Cortex of kidney (tissue), 1 donor: ENCODE measurements at places on chromosomes 2 and 18.

GRCh38 chr2:19800796-19801195 is 101.0 kb downstream of the TTC32 start:
- DNase-seq = no peak

- DNase-seq = no peak
Observed at GRCh38 chr2:96616535-96616934, 21.6 kb downstream of the KANSL3 start.

DNA sequence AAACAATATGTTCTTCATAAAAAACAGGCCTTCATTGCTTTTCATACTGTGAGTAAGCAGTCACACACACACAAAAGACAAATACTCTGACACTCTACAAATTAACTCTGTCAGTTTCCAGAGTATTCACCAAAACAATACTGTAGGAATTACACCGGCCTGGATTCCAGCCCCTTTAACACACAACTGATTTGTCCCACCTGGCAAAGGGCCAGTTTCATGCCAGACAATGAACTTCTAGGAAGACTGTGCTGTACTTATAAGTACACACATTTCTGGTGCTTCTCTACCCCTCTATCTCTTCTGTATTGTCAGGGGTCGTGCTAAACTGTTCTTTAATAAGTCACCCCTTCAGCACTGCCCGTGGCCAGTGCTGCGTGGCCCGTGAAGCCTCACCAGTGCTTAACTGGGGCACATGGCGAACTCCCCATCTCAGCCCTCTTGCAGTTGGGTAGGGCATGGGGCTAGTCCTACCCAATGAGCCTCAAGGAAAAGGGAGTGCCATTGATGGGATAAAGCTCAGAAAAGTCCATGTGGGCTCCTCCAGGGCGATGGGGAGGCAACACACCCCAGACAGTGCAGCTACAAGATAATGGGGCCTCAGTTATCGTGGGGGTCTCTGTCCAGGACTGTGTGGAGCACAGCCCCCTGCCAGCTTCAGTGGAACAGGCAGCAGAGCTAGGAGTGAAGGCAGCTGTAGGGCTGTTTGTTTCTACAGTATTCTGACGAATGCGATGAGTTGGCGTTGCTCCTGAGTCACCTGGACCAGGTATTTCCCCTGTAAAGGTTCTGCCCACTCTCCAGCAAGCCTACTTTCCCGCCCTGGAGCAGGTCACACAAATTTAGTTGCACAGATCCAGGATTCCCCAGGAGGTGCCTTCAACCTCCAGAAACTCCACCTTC is 99.0 kb downstream of the SP3 start:
- no peak for DNase-seq

- DNase-seq = no peak
Observed at GRCh38 chr2:136375017-136375901, 257.3 kb upstream of the CXCR4 start.

GRCh38 chr18:63131106-63131958 is 188.2 kb downstream of the BCL2 start:
- no peak for DNase-seq

DNA sequence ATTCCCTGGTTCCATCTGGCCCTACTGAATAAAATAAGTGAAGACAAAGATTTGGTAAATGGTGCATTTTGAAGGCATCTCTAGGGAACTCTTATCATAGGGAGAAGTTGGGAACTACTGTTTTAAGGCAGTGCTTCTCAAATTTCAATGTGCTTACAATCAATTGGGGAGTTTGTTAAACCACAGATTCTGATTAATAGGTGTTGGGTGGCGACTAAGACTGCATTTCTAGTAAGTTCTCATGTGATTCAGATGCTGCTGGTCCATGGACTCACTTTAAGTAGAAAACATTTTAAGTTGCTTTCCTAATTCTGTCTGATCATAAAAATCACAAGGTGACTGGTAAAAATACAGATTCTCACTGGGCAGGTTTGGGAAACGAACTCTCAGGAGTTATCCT is 14.6 kb downstream of the FARSB start:
- DNase-seq = no peak

GRCh38 chr2:38279201-38279600 is 97.9 kb downstream of the ATL2 start:
- no peak for DNase-seq

- DNase-seq = no peak
Observed at GRCh38 chr18:29644276-29644675, 1398.3 kb downstream of the DSC3 start.

DNA sequence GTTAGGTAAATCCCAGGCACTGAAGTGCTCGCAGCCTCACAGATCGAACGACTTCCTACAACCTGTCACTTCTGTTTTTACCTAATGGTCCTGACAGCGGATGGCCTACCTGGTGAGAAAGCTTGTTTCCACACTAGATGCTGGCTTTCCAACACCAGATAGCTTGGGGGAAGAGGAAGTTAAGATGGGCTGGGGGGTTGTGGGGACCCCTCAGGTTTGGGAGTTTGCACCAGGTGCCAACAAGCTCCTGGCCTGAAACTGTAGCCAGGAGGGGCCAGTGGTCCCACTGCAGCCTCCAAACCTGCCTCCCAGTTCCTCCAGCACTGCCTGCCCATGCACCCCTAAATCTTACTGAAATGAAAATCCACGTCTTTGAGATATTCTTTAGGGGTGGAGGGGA is 3.9 kb downstream of the TMEM185B start:
- DNase-seq = no peak

DNA sequence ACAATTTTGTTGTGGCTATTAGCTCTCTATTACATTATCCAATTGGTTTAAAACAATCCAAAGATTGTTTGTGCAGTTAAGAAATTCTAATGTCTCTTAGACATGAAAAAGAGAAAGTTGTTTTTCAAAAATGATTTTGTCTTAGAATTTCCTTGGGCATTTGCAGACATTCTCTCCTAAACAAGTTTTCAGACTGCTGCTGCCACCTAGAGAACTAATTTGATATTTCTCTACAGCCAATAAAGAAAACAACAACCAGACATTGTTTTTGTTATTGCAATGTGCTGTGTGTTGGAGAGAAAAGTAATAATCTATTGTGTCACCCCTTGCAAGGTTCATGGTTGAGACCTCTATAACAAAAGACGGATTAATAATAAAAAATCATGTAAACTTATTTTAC is 119.0 kb upstream of the SYT4 start:
- DNase-seq = no peak

GRCh38 chr18:3982541-3982940 is 472.6 kb downstream of the DLGAP1 start:
- no peak for DNase-seq

GRCh38 chr2:164464376-164464775 is 156.9 kb downstream of the GRB14 start:
- DNase-seq = no peak

DNA sequence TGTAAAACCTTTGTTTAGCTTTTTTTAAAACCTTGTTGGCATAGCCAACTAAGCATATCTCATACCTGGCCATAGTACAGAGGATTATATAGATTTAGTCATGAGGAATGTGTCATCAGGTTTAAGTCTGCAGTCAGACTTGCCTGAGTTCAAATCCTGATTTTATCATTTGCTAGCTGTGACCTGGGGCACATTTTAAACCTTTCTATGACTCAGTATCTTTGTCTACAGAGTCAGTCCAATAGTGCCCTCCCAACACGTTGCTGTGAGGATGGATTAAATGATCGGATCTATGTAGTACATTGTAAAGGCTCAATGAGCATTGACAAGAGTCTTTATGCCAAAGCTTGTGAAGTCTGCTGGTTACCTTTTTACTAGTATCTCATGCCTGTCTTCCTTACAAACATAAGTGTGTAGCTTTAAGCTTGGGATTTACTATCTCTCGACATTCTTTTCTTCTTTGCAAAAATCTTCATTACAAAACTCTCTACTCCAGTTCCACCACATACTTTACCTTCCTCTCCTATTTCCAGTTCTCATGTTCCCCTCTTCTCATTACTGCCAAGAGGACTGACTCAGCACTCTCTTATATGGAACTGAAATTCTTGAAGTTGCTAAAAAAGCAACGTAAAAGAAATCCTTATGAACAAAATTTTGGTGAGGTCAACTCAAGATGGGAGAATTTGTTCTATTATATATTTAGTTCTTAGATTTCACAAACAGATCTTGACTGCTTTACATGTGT is 68.1 kb upstream of the RBMS1 start:
- DNase-seq = no peak

DNA sequence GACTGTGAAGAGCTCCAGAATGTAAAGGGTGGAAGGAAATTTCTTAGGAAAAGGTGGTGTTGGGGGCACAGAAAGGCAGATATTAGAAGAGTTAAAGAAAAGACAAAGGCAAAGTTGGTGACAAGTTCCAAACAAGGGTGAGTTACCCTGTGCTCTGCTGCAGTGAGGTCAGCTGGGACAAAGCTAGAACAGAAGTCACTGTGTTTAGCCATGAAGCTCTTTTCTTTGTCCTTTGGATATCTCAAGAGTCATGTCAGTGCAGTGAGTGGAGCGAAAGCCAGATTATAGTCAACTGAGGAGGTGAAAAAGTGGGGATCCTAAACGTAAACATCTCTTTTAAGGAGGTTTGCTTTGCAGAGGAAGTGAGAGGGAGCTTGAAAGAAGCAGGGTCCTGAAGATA is 187.8 kb upstream of the ALPP start:
- no peak for DNase-seq

GRCh38 chr2:73601780-73602179 is 40.4 kb downstream of the NAT8 start:
- no peak for DNase-seq

DNA sequence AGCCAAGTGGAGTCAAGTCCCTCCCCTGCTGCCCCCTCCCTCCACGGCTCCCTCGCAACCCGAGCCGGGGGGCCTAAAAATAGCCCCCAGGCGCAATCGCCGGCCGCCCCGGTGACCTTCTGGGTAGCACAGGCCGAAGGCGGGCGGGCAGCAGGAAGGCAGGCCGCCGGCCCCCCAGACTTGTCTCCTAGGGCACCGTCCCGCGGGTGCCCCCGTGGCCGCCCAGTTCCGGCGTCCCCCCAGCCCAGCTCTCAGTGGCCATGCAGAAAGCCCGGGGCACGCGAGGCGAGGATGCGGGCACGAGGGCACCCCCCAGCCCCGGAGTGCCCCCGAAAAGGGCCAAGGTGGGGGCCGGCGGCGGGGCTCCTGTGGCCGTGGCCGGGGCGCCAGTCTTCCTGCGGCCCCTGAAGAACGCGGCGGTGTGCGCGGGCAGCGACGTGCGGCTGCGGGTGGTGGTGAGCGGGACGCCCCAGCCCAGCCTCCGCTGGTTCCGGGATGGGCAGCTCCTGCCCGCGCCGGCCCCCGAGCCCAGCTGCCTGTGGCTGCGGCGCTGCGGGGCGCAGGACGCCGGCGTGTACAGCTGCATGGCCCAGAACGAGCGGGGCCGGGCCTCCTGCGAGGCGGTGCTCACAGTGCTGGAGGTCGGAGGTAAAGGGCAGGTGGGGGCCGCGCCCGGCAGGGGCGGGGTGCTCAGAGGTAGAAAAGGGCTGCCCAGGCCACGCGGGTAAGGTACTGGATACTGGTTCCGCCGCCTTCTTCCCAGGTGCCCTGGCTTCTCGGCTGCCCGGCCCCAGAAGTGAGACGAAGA is at the start of gene SPEG:
TSS of gene SPEG (plus strand) at position 126 of the 808 bp plus-strand sequence. CDS start at position 261, 135 bp downstream.
- DNase-seq = no peak

DNA sequence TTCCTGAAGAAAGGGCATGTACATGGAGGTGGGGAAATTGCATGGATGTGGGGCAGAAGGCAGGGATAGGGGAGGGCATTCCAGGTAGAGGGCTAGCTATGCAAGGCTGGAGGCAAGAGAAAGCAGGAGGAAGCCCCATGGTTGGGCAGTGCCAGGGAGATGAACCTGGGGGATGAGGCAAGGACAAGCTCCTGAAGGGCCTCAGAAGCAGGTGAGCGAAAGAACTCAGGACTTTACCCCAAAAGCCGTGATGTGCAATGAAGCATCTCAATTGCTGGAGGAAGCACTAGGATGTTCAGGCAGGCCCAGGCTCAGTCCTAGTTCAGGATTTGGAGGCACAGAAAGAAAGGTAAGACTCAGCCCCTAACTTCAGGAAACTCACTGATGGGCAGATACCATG is 117.0 kb upstream of the EPAS1 start:
- no peak for DNase-seq

DNA sequence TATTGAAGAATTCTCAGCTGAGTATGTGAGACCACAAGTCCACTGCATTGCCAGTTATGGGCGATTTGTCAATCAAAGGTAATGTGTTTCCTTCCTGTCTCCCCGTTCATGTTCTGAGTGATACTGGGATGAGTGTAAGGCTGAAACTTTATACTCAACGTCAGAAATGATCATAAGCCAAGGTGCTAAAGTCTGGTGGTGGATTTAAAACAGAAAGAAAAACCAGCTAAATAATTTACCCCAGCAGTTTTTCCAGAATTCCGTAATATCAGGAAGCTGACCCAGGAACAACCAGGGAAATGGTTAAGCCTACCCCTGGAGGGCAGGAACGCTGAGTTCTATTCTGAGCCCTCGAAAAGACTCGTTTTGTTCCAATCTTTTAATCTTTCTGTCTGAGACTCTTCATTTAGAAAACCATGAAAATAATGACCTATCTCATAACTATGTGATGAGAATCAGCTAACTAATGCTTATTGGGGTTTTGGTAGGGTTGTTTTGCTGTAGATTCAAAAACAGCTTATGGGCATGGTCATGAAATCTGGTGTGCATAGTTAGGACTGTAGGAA is 149.6 kb downstream of the LAMA3 start:
- DNase-seq = no peak

DNA sequence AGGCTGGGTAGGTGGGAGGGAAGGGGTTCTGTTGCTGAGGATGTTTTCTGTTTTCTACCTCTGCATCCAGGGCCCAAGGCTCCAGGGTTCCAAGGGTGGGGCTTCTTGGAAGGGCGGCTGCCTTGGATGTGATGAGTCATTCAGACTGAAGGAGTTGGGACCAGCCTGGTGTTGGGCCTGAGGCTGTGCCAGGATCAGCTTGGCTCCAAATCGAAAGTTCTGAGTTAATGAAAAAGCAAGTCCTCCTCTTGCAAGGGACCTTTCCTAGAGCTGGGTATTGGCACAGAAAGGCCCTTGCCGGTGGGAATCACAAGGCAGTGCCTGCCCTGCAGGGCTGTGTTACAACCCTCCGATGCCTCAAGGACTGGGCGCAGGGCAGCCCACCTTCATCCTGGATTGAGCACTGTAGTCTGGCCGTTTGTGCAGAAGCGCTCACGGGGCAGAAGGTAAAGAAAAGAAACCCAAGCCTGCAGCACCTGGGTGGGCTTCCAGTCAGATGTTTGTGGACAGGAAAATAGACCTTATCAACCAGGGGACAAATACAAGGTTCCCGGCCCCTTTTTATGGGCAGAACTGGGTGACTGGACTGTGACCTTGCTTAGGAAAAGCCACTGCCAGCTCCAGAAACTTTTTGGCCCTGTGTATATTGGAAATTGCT is 52.5 kb upstream of the MCFD2 start:
- DNase-seq = no peak
